ENCODE measurements at places on chromosomes 5 and 9.

- no peak for ATAC-seq
These were observed 42.1 kb downstream of the CACNA1B start for GRCh38 chr9:137919649-137920141.

GRCh38 chr9:88676644-88677043 is 141.7 kb downstream of the NXNL2 start:
- ATAC-seq, result no peak

- no peak for ATAC-seq
These were observed 528.8 kb downstream of the CSNK1G3 start for GRCh38 chr5:124040799-124041198.

- ATAC-seq, result peak; percentile 59
These were observed 102.8 kb upstream of the DAP start for GRCh38 chr5:10863763-10864383.

GRCh38 chr9:132023419-132024180 is 56.1 kb downstream of the MED27 start:
- ATAC-seq, result no peak

DNA sequence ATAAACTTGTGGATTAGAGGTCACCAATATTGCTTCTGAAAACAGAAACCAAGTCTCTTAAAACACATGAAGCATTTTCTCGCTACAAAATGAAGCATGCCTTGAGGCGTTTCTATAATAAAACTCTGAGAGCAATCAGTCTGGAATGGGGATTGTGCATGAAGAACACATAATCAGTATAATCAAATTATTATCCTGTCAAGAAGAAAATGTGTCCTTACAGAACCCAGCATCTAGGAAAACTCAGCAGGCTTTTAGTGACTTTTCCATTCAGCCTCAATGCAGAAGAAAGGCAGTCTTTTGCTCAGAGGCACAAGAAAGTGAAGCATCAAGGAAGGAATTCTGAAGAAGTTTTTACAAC is 121.9 kb downstream of the CDH18 start:
- no peak for ATAC-seq

GRCh38 chr9:131585375-131585774 is 40.1 kb downstream of the PRRT1B start:
- peak; percentile 67 for ATAC-seq

DNA sequence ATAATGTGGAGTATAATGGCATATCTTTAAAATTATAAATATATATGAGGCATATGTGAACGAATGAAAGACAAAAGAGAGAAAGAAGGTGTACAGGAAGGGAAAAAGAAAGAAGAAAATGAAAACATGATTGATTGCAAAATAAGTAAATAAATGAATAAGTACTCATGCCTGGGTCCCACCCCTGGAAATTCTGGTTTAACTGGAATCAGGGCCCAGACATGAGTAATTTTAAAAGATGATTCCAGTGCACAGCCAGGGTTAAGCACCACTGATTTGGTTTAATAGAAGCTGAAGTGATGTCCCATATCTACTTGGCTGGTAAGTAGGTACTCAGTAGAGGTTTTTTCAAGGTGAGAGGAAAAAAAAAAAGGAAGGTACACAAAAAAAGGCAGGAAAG is 34.0 kb upstream of the HOMER1 start:
- no peak for ATAC-seq

GRCh38 chr5:68382640-68383039 is 167.1 kb downstream of the PIK3R1 start:
- no peak for ATAC-seq

GRCh38 chr5:163473635-163474243 is 13.3 kb downstream of the HMMR start:
- no peak for ATAC-seq

DNA sequence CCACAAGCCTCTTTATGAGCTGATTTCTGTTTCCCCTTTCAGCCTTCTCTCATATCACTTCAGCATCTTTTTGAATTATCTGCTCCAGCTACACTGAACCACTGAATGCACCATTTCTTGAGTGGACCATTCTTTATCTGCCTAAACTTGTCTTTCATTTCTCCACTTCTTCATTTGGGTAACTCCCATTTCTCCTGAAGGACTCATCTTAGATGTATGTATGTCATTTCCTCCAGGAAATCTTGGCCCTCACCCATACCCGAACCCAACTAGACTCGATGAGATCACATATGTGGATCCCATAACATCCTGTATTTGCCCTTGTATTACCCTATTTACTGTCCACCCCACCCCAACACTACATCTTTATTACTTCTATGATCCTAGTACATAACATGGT is 249.8 kb downstream of the KIF4B start:
- ATAC-seq, result no peak

DNA sequence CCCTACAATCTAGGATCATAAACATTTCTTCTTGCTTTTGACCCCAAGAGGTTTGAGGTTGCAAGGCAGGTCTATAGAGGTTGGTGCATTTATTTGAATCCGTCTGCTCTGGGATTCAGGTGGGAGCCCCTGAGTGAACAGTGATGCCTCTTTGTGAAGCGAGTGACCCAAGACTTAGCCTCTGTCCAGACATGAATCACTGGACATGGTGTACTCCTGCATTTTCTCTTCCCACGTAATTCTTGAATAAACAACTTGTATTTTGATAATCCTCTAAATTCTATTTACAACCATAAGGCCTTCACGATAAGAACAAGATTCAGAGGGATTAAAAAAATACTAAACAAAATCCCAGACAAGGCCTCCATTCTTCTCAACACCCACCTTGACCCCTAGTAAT is 67.5 kb upstream of the PLPP6 start:
- ATAC-seq, result no peak

DNA sequence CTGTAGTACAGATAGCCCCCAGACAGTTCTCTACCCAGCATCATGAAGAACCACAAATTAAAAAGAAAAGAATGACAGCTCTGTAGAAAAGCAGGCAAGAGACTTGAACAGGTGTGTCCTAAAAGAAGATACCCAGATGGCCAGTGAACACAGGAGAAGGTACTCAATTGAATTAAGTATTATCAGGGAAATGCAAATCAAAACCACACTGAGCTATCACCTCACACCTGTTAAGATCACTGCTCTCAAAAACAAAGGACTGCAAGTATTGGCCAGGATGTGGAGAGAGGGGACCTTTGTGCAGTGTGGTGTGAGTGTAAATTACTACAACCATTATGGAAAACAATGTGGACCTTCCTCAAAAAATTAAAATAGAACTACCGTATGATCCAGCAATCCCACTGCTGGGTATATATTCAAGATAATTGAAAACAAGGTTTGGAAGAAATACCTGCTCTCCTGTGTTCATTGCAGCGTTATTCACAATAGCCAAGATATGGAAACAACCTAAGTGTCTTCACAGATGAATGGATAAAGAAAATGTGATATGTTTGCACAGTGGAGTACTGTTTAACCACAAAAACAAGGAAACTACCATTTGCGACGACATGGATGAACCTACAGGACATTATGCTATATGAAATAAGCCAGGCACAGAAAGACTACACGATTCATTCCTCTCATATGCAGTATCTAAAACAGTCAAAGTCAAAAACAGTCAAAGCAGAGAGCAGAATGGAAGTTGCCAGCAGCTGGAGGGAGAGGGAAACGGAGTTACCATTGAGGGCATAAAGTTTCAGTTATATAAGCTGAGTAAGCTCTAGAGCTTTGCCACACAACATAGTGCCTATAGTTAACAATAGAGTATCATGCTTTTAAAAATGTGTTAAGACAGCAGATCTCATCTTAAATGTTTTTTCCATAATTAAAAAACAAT is 102.6 kb downstream of the WNK2 start:
- ATAC-seq, result peak; percentile 47

DNA sequence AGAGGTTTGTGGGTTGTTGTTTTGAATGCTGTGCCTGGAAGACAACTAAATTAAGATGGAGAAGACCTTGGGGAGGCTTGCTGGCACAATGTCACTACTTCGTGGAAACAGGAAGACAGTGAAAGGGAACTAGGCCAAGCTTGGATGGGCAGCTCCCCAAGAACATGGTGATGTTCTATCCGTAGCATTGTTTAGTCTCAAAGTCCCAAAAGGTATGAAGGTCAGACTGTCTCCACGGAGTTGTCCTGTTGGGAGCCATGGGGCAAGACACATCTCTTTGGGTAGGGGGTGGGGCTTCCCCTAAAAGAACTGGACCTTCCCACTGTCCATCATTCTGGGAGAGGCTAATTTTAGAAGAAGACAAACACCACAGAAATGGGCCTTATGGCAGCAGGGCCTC is 140.5 kb downstream of the ENTREP1 start:
- ATAC-seq, result no peak

DNA sequence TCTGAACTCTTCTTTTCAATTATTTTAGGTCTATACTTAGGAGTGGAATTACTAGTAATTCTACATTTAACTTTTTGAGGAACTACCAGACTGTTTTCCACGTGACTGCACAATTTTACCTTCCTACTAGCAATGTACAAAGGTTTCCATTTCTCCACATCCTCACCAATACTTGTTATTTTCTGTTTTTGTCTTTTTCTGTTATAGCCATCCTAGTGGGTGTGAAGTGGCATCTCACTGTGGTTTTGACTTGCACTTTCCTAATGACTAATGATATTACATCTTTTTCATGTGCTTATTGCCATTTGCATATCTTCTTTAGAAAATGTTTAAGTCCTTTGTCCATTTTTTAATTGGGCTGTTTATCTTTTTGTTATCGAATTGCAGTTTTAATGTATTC is 136.9 kb upstream of the EGFLAM start:
- ATAC-seq, result no peak

- ATAC-seq, result no peak
These were observed 21.7 kb downstream of the DNM1 start for GRCh38 chr9:128224877-128225276.

DNA sequence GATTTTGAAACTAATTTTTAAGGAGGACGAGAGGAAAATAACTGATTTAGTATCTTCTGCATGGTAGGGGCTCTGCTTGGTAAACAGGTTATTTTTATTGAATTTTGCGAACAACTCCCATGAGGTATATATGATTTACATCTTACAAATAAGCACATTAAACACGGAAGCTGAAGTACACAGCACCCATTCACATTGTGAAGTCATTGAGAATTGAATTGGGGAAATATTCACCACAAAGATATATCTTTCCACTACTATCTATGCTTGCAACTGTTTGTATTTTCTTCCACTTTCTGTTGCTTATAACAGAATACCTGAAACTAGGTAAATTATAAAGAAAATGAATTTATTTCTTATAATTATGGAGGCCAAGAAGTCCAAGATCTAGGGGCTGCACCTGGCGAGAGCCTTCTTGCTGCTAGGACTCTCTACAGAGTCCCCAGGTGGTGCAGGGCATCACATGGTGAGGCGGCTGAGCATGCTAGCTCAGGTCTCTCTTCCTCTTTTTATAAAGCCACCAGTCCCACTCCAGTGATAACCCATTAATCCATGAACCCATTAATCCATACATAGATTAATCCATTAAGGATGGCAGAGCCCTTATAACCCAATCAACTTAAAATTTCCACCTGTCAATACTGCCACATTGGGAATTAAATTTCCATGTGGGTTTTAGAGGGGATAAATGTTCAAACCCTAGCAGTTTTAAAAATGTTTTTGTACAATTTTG is 79.0 kb upstream of the ZNF608 start:
- ATAC-seq, result peak; percentile 94

GRCh38 chr5:90868799-90869198 is 310.2 kb downstream of the ADGRV1 start:
- ATAC-seq, result no peak

- no peak for ATAC-seq
These were observed 2125.8 kb downstream of the MAT2B start for GRCh38 chr5:165631235-165631634.

DNA sequence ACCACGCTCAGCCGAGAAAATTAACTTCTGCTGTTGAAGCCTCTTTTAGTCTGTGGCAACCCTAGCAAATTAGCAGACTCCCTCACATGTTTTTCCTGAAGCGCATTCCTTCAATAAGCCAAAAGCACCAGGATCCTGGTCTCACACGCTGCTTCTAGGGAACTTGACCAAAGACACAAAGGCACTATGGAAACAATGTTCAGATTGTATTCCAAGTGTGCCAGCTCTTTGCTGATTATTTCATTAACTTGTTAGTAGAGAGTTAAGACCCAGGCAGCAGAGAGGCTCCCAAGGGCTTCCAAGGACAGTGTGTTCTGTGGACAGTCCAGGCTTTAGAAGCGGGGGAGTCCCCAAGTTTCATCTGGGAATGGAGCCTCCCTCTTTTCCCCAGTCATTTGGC is 94.4 kb upstream of the BASP1 start:
- no peak for ATAC-seq

DNA sequence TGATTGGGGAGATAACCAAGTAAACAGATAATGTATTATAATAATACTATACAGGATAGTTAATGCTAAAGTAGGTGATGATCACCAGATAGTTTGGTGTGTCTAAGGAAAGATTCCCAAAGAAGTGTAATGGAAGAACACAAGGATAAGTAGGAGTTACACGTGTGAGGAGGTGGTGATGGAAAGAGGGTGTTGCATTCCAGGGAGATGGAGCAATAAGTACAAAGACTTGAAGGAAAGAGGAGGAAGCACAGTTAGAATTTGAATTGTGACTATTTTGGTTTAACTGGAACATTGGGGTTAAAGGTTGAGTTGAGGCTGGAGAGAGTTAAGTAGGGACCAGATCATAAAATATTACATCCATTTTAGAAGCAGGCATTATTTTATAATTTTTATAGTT is 76.9 kb downstream of the IPO11 start:
- no peak for ATAC-seq

- no peak for ATAC-seq
These were observed 178.4 kb downstream of the MPDZ start for GRCh38 chr9:13100914-13101572.

GRCh38 chr5:177500685-177501522 is 3.5 kb upstream of the PDLIM7 start:
- ATAC-seq, result no peak

GRCh38 chr5:74209571-74209970 is 431.0 kb downstream of the ENC1 start:
- ATAC-seq, result no peak

- ATAC-seq, result no peak
These were observed 41.6 kb upstream of the SLC30A5 start for GRCh38 chr5:69052181-69052580.
